ENCODE measurements at places on chromosomes 5 and 9.

- no peak for DNase-seq
Measured at GRCh38 chr9:89872913-89873707, 268.3 kb downstream of the GADD45G start.

- DNase-seq, result no peak
Measured at GRCh38 chr5:28402590-28403301, 1364.4 kb upstream of the CDH9 start.

DNA sequence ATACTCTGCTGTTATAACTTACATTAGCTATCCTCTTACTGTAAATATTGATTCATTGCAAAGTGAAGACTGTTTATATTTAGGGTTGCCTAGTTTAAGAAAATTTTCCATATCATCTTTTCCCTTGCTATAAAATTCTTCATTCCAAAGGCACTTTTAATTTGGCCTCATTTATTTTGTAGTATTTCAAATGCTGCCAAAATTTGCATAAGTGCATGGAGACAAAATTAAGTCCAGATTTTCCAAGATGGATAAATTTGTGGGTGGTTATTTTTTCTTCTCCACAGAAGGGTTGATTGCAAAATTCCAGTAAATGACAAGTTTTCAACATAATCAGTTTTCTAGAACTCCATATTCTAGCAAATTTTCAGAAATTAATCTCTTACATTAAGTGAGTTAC, 141.5 kb upstream of the MTAP start:
- DNase-seq, result peak; percentile 44

DNA sequence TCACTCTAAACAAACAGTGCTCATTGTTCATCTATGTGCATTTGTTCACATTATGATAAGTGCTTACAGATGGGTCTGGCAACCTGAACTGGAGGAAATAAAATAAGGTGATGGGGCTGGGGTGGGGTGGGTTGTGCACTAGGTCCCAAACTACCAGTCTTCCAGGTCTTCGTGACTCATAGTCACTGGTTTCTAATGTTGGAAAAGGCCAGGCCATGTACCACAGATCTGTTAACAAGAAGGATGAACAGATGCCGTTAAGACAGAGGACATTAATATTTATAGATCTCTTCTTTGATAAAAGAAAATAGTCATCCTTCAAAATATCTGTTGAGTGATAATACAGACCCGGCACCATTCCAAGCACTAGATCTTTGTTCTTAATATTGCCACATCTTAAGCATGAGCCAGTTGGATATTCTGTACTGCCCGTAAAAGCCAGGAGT, 71.4 kb upstream of the STARD4 start:
- peak; percentile 81 for DNase-seq

GRCh38 chr9:114001410-114001685, 76.8 kb downstream of the AMBP start:
- no peak for DNase-seq

Measured in fibroblast of skin of left biceps (primary cell).